ENCODE measurements at places on chromosomes 3 and 15.

DNA sequence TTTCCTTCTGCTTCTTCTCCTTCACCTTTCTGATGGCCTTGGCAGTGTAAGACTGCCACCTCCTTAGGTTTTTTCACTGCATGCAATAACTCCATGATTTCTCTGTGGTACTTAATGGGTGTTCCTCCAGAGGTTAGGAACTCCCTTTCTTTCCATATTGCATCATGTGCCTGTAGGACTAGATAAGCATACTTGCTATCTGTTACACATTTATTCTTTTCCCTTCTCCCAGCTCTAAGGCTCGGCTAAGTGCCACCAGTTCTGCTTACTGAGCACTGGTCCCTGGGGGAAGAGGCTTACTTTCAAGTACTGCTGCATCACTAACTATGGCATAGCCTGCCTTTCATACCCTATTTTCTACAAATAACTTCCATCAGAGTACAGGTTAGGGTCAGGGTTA is 351.8 kb downstream of the OTOL1 start:
- DNase-seq: no peak

- no peak for DNase-seq
These were observed 19.4 kb downstream of the GXYLT2 start for GRCh38 chr3:72907131-72907711.

DNA sequence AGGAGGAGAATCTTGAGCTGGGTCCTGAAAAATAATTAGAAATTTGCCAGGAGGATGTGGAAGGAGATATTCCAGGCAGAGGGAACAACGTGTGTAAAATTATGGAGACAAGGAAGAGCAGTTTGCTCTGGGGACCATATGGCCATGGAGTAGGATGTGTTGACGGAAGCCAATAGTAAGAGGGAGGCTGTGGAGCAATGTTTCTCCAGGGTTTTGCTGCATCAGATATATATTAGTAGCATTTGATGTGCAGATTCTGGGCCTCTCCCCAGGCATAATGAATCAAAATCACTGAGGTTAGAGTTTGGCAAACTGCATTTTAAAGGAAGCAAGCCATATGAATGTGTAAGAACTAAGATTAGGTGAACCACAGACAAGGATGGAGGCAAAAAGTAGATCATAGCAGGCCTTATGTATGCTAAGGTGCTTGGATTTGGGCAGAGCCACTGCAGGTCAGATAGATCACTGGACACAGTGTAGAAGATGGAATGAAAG is 192.9 kb upstream of the IL12A start:
- DNase-seq: no peak

DNA sequence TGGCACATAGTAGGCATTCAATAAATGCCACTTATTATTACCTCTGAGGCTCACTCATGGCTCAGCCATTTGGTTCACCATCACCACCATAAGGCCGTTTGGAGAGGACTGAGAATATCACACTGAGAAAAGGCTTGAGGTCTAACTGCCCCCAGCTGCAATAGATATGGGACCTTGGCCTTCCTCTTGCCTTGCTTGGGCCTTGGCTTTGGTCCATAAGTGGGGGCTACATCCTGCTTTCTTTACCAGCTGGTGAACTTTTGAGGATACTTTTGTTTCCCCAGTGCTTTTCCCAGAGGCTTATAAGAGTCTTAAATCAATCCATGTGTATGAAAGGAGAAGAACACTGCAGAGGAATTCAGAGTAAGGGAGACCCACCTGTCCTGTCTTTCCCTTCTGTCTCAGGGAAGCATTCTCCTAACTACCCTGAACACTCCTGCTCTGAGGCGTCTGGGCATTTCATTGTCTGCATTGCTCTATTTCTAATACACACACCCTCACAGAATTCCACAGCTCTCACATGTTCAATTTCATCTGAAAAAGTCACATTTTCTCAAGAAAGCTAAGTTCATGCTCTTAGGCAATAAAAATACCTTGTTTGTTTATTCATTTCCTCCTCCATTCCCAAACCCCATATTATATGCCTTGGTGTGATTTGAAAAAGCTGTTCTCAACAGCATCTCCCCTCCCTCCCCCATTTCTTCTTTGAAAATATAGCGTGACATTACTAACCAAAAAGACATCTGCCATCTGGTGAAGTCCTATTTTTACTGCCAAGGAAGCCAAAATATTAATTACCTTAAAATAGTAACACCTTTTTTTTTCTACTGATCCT is 22.5 kb upstream of the KCNMB2 start:
- DNase-seq: no peak

- DNase-seq: no peak
These were observed 552.9 kb downstream of the MECOM start for GRCh38 chr3:169110633-169111032.

GRCh38 chr15:42491539-42492225 is 741 bp upstream of the ZNF106 start:
- no peak for DNase-seq

- no peak for DNase-seq
These were observed 63.8 kb upstream of the TBC1D5 start for GRCh38 chr3:17806201-17806600.

DNA sequence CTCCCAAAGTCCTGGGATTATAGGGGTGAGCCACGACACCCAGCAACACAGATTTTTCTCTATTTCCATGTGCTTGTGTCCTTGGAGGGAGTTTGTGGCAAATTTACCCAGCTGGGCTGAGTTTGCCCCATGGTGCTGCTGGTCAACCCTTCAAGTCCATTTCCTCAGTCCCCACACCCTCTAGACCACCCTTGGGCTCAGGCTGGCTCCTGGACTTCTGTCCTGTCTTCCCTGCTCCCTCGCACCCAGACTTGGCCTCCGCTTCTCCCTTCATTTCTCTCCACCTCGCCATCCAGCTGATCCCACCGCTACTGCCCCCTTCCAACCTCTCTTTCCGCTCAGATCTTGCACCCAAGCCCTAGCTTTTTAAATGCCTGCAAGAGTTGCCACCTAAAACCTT is 7.3 kb upstream of the RHOV start:
- DNase-seq: no peak

- DNase-seq: no peak
These were observed 4.0 kb downstream of the FBXL22 start for GRCh38 chr15:63601026-63601703.

- no peak for DNase-seq
These were observed 163.0 kb downstream of the OCA2 start for GRCh38 chr15:27936164-27936563.

DNA sequence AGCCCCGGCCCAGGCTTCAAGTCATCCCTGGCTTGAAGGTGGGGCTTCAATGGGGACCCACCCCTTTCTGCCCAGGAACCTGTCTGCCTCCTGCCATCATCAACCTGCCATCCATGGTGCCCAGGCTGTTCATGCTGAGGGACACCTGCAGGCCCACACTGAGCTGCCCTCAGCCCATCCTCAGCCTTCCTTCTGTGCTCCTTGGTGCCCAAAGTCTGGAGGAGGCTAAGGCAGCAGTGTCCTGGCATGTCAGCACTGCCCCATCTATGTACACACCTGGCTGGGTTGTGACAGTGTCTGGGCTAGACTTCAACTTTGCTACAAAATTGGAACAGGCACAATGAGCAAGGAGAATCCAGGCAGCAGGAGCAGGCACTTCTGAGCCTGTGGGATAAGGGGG is 745.3 kb upstream of the EPHA6 start:
- no peak for DNase-seq

- no peak for DNase-seq
These were observed 44.9 kb upstream of the GABRG3 start for GRCh38 chr15:26926081-26926480.

- no peak for DNase-seq
These were observed 21.6 kb downstream of the SPTSSB start for GRCh38 chr3:161349529-161350312.

DNA sequence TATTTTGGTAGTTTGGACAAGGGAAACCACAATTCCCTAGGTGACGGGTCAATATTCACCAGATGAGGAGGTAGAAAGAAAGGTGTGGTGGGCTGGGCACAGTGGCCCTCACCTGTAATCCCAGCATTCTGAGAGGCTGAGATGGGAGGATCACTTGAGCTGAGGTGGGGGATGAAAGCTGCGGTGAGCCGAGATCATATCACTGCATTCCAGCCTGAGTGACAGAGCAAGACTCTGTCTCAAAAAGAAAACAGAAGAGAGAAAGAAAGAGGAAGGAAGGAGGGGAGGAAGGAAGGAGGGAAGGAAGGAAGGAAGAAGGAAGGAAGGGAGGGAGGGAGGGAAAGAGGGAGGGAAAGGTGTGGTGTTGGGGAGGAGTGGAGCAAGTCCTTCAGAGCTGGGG is 56.1 kb upstream of the RNF7 start:
- no peak for DNase-seq

GRCh38 chr15:64943512-64944225 is 32.0 kb downstream of the ANKDD1A start:
- DNase-seq: no peak

DNA sequence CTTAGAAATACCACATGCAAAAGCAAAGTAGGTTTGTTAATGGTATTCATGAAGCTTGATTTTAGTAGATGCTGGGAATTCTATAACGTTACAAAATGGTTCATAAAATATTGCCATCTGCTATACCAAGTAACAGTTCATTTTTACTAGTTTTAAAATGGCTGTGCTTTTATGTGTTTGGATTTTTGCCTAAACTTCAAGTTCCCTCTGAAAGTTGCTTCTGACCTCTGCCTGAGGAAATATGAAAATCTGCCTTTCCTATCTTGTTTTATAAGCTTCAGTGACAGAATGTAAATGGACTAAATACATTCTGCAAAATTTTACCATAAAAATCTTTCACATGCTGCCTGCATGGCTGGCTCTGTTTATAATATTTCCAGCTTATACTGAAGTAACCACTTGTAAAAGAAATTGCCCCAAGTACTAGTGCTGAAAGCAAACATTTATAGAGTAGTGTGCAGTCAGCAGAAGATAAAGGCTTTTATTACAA is 560.7 kb upstream of the ROBO2 start:
- DNase-seq: no peak

DNA sequence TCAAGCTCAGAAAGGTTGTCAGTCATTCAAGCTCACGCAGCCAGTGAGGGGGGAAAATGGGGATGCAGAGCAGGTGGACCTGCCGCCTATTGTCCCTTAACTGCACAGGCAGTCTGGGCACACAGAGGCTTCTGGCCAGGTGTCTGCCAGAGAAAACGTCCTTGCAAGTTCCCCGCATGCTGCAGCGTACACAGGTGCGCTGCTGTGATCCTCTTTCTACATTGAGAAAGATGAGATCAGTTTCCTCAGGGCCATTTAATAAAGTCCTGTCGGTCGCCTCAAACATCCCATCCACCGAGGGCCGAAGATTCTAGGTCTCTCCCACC is 445 bp upstream of the TSEN2 start:
- no peak for DNase-seq

GRCh38 chr3:196967412-196968232 is 1.0 kb downstream of the PIGZ start:
- no peak for DNase-seq

- DNase-seq: no peak
These were observed 20.0 kb upstream of the TEX55 start for GRCh38 chr3:119125742-119126504.
